ENCODE measurements at places on chromosomes 4 and X.

GRCh38 chr4:15434091-15434490, 6.3 kb downstream of the C1QTNF7 start:
- DNase-seq = no peak

GRCh38 chr4:23456864-23457263, 433.0 kb downstream of the PPARGC1A start:
- DNase-seq = no peak

DNA sequence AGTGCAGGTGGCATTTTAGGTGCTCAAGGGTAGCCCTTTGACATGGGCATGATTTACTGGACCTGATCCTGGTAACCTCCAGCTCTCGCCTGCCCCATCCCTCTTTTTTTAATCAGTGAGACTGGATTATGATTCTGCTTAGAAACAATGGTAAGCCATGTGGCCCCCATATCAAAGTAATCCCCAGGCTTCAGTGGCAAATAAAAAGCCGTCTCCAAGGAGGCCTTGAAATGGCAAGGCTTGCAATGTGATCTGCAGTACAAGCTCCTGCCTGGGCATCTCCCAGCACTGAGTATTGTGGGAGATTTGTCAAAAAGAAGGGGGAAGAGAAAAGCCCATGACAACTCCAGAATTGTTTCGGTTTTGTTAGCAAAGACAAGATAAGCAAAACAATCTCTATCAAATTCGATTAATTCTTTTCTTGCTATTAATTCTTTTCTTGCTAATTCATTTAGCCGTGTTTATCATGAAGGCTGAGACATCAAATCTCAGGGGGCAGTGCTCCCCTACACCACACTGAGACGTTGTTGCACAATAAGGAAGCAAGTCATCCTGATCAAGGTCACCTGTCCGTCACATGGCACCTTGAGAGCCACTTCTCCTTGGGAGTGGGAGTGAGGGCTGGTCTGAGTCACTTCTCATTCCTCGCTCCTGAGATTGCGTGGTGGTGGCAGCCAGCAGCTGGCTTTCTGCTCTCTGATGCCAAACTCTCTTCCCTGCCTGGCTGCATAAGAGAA, 312.7 kb upstream of the GATB start:
- DNase-seq = no peak

- DNase-seq = no peak
These were observed 11.1 kb downstream of the ACSL1 start for GRCh38 chr4:184814686-184815045.

GRCh38 chrX:77975755-77976154, 6.3 kb upstream of the PGAM4 start:
- DNase-seq = no peak

Data from naive thymus-derived CD8-positive, alpha-beta T cell (primary cell).